Activated CD8-positive, alpha-beta memory T cell treated with anti-CD3 and anti-CD28 coated beads, Interleukin-2, amount 10 ng/mL, durations not matched to agents 7 days and 5 days (primary cell): ENCODE measurements at places on chromosomes 12 and 14. TPM values are rescaled to one million over a fixed set of nuclear protein-coding genes. Genes with fewer than 3 reads are reported as not detected.
A peak's percentile ranks its signal among the peaks of the same experiment; 100 is the strongest.

KIF5A gene
- 2.1 TPM for total RNA-seq

DHRS2 gene
- 1.1 TPM for total RNA-seq

TC2N gene
- total RNA-seq, result 86.0 TPM

LRTM2 gene
- not detected for total RNA-seq

SERPINA3 gene
- total RNA-seq, result not detected

OR4E2 gene
- not detected for total RNA-seq

SLC25A47 gene
- not detected for total RNA-seq

MSI1 gene
- 0.07 TPM for total RNA-seq

RFX4 gene
- not detected for total RNA-seq

PPM1H gene
- total RNA-seq, result 0.32 TPM

KIAA0586 gene
- total RNA-seq, result 24.1 TPM

ACRBP gene
- 1.1 TPM for total RNA-seq

KDM5A gene
- 101 TPM for total RNA-seq

ZNF605 gene
- 8.9 TPM for total RNA-seq

RFLNA gene
- not detected for total RNA-seq

RPS6KL1 gene
- 3.6 TPM for total RNA-seq

DNA sequence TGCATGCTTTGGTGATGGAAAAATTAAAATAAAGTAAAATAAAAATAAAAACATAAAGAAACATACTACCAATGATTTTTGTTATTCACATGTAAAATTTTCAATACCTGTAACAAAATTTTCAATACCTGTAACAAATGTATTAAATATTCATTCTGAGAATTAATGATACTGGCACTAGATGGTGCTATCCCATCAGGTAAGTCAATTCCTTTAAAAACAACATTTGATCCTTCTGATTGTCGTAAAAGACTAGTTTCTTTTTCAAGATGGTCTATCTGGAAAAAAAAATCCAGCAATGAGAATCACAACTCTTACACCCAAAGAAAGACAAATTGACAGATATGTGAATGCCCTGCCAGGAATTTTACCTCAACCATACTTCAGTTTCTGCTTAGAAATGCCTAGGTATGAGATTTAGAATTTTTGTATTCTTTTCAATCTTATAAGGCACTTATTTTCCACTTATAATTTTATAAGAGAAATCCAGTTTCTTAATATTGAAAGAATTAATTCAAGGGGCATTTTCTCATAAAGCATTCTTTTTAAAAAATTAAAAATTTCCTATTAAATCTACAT lies 30.7 kb downstream of the CEP290 start:
- DNase-seq, result no peak

DNA sequence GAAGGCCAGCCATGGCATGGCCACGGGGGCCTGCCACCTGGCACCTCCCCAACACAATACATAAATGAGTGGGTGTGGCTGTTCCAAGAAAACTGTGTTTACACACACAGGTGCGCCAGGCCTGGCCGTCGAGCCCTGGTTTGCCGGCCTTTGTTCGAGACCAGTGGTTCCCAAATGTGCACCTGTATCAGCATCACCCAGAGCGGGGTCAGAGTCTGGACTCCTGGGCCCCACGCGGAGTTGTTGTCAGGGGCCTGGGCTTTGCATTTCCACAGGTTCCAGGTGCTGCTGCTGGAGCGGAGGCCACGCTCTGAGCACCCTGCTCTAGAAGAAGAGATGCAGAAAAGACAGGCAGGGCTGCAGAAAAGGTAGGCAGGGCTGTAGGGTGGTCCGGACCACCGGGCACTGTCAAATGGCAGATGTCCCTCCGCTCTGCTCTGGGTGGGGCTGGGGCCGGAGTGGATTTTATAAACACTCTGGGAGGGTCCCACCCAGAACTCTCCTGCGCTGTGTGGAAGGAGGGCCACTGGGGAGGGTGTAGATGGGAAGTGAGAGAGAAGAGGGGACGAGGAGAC lies 4.2 kb upstream of the ASPG start:
- no peak for DNase-seq

DNA sequence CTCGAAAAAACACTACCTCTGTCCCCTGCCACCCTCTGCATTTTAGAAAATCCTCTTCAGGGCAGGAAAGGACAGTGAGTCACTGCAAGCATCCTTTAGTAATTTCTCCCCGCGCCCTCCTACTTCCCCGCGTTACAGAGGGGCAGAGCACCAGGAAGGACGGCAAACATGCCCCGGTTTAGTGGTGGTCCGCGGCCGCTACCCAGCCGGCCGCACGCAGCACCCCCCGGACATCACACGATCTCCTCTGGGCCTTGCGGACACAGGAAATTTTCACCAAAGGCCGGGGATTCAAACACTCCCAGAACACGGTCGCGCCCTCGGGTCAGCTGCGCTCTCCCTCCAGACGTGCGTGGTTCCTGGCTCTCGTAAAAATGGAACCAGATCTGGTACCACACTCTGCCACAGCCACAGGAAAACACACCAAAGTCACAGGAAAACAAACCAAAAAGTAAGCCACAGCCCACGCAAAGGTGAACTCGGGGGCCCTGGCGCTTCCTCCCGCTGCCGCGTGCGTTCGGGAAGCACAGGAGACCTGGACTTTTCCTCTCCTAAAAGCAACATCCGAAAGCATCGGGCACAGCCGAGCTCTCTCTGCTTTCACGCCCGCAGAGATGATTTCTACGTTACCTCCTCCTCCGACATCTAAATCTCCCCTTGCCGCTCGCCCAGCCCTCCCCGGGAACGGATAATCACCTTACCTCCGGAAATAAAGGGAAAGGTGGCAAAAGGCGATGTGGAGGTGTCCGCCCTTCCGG lies 839 bp downstream of the SLC38A1 start:
- peak; percentile 60 for DNase-seq

DNA sequence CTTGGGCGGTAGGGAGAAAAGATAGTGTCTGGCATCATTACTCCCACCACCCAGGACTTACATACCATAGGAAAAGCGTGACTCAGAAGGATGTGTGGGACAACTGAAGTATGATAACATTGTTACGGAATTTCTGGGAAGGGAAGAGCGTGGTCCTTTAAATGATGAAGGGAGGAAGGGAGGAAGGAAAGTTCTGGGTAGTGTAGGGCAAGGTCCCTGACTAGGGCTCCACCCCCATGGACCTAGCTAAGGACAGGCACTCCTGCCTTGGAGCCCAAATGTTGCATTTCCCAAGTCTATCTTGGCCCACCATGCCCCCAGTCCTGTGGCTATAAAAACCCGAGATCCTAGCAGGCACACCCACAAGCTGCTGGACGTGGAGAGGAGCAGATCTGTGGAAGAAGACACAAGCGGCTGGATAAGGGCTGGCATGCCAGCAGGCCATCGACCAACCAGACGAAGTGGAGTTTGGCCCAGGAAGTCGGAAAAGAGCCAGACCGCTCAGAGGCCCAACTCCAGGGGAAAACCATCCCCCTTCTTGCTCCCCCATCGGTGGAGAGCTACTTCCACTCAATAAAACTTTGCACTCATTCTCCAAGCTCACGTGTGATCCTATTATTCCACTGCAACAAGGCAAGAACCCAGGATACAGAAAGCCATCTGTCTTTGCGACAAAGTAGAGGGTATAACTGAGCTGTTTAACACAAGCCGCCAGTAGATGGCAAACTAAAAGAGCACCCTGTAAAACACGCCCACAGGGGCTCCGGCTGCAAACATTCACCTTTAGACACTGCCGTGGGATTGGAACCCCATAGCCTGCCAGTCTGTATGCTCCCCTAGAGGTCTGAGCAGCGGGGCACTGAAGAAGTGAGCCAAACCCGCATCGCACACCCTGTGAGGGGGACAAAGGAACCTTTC lies 23.0 kb upstream of the RAB21 start:
- no peak for DNase-seq

- DNase-seq, result no peak
These were observed 5.8 kb downstream of the MON2 start for GRCh38 chr12:62472472-62472871.

- no peak for DNase-seq
These were observed 1.4 kb downstream of the CEP128 start for GRCh38 chr14:80940146-80940545.

- DNase-seq, result no peak
These were observed 544 bp downstream of the ABCD4 start for GRCh38 chr14:74302152-74302628.

- no peak for DNase-seq
These were observed 325.0 kb upstream of the TBX3 start for GRCh38 chr12:115008929-115009328.

DNA sequence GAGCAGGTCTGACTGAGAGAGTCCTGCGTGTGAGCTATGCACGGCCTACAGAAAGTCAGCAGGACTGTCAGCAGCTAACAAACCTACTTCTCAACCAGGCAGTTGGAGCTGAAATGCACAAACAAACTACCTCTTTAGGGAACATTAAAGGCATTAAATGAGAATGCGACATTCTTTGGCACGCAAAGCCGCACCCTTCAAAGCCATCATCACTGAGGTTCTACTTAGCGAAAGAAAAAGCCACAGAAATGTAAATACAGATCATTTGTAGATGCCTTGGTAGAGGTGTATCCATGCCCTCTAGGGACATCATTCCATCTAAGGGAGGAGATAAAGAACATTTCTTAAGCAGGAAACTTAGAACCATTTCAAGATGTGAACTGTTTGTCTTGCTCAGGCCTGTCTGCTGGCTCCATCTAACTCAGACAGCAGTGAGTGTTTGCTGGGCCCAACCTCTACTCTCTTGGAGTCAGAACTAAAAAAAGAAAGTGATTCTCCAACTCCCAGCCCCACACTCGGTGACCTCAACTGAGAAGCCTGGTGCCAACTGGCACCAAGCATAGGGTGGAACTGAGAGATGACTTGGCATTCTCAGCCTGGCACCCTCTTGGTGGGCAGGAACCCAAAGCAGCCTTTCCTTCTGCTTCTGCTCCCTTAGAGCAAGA lies 63.5 kb upstream of the MBIP start:
- DNase-seq, result no peak

- DNase-seq, result no peak
These were observed 209.7 kb downstream of the GPHN start for GRCh38 chr14:66717561-66718140.

DNA sequence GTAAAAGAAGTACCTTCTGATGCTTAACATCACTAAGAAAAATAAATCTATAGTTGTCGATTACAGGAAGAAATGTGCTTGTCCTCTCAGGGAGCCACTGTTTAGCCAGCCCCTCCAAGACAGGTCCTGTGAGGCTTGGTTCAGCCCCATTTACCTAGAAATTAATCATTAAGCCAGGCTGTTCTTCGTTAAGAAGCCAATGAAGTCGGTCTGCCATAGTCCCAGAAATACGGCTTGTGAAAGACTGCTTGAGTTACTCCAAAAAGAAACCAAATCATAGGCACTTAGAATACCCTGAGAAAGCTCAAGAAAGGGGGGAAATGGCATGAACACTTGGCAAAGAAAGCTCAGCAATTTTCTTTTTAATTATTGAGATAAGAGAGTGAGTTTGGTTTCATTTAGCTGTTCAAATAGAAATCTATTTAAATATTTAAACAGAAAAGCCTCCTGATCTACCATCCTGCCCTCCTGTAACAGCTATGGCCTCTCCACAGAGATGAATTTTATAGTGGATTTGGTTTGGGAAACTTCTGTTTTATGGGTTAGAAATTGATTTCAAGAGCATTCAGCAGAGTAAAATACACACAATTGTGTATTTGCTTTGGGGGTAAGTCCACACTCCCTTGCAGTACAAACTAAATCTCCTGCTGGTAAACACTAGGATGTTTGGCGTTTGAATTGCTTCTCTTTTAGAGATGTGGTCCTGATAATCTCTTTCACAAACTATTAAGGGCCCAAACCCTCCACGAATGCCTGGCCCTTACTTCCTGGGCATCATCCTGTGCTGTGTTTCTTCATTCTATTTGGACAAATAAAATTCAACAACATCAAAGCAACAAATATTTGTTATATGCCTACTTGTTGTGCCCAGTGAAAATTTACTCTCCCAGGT lies 234.4 kb downstream of the SEC23A start:
- DNase-seq, result no peak

DNA sequence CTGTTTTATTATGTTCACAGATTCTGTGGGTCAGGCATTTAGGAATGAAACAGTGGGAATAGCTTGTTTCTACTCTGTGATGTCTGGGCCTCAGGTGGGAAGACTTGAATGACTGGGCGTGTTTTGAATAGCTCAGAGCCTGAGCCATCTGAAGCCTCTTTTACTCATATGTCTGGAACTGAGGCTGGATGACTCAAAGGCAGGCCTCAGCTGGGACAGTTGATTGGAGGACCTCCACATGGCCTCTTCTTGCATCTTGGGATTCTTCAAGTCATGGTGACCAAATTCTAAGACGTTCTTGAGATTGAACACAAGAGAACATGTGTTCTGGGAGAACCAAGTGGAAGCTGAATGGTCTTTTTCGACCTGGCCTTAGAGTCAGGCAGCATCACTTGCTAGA lies 45.8 kb upstream of the TBX3 start:
- DNase-seq, result no peak

GRCh38 chr12:112961074-112961473 lies 17.2 kb upstream of the OAS2 start:
- no peak for DNase-seq

DNA sequence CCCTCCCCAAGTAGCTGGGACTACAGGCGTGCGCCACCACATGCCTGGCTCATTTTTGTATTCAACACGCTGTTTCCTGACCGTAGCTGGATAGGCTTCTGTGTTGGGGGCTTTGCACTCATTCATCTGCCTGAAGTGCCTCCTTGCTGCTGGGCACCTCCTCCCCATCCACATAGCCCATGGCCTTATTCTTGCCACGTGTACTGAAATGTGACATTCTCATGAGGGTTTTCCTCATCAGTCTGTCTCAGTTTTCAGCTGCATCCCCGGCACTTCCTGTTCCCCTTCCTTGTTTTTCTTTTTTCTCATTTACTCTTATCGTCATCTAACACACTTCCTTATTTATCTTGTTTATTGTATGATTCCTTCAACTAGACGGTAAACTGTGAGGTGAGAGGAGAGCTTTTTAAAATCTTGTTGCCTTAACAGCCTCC lies 36.6 kb downstream of the RCOR1 start:
- DNase-seq, result no peak

DNA sequence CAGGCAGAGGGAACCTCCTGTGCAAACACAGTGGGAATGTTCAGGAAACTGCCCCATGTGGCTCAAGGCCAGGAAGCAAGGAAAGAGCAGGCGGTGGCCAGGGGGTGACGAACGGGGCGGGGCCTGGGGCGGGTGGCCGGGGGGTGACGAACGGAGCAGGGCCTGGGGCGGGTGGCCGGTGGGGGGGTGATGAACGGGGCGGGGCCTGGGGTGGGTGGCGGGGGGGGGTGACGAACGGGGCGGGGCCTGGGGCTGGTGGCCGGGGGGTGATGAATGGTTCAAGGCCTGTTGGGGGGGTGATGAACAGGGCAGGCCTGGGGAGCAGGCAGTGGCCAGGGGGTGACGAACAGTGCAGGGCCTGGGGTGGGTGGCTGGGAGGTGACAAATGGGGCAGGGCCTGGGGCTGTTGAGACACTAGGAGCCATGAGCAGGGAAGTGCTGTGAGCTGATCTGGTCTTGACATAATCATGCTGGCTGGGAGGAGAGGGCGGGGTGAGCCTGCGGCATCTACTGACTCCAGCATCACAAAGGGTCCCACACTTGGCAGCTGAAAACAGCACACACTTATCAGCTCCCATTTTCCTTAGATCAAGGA lies 62.7 kb upstream of the FBRSL1 start:
- DNase-seq, result no peak
